ENCODE measurements at places on chromosomes 6 and 20.
A peak's percentile ranks its signal among the peaks of the same experiment; 100 is the strongest.

- peak; percentile 80 for DNase-seq
These were observed at the start of gene HLA-DQB1 for GRCh38 chr6:32666420-32667300. Gene HLA-DQB1, minus strand, starts transcription at chr6:32666657. Its CDS starts 50 bp downstream, at chr6:32666607.

GRCh38 chr6:162942866-162943265 lies 215.1 kb downstream of the PACRG start:
- DNase-seq: no peak

- DNase-seq: no peak
These were observed 4.7 kb downstream of the CDKN1A start for GRCh38 chr6:36683145-36683655.

DNA sequence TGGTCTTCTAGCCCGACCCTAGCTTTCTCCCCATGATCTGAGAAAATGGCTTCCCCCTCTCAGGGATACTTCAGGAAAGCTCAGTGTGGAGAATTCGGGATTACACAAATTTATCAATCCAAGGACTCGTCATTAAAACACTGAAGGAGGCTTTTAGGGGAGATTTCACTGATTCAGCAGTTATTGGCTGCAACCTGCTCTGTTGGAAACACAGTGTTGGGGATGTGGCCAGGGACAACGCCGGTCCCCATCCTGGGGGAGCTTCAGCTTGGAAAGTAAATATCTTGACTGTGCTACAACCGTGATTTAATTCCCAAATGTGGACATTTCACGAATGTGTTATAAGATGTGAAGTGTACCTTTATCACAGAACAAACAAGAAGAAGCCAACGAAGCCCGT lies 44.8 kb upstream of the ZNF831 start:
- DNase-seq: no peak

- peak; percentile 44 for DNase-seq
These were observed 49.8 kb upstream of the ENPP5 start for GRCh38 chr6:46220352-46221221.

GRCh38 chr20:8152183-8152582 lies 20.1 kb downstream of the PLCB1 start:
- peak; percentile 53 for DNase-seq

- no peak for DNase-seq
These were observed 3.8 kb downstream of the PTPRT start for GRCh38 chr20:43185901-43186300.

DNA sequence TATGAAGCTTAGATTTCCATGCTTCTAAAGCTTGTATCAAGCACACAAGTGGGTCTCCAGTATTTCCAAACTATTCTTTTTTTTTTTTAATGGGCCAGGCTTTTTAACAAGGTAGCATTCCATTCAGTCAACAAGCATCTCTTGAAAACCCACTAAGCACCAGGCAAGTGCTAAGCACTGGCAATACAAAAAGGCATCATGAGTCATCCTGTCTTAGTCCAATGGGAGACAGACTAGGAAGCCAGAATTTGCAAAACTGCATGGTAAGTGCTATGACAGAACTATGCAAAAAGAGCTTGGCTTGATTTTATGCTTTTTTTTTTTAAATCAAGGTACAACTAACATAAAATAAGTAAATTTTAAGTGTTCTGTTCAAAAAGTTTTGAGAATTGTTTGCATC lies 109.3 kb upstream of the DST start:
- DNase-seq: no peak

GRCh38 chr6:163739966-163740365 lies 325.4 kb downstream of the QKI start:
- DNase-seq: no peak

DNA sequence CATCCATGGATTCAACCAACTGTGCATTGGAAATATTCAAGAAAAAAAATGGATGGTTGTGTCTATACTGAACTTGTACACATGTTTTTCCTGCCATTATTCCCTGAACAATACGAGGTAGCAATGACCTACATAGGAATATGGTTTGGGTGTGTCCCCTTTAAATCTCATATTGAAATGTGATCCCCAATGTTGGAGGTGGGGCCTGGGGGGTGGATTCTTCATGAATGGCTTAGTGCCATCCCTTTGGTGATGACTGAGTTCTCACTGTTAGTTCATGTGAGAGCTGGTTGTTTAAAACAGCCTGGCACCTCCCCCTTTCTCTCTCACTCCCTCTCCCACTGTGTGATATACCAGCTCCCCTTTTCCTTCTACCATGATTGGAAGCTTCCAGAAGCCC lies 139.8 kb upstream of the BACH2 start:
- DNase-seq: no peak

DNA sequence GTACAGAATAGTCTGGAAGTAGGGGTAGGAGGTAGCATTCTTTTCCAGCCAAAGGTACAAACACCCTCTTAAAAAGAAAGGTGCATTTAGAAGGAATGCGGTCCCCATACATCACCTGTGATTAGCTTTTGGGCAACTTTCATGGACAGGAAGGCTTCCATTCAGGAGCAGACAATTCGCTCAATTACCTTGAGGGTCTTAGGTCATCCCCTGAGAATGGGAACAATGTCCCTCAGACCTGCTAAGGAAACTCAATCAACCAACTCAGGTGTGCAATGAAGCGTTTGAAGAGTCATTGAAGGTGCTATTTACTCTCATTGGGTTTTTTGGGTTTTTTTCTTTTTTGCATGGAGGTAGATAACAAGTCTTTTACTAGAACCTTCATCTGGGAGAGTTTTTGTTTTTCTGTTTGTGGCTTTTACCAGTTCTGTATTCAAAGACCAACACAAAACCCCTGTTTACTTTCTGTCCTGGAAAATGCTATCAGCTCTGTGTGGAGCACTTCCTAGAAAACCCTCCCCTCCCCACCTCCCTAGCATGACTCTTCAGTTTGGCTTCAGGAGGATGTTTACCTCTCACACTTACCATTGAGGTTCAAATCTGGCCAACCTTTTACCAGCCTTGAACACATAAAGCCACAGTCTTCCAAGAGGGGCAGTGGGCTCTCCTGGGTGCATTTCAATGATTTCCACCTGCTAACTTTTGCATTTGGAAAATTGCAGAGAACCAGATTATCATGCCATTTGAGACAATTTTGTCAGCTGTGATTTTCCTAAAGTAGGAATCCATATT lies 271.2 kb upstream of the PRDM1 start:
- DNase-seq: peak; percentile 30

GRCh38 chr6:150767161-150767560 lies 98.3 kb upstream of the MTHFD1L start:
- no peak for DNase-seq

DNA sequence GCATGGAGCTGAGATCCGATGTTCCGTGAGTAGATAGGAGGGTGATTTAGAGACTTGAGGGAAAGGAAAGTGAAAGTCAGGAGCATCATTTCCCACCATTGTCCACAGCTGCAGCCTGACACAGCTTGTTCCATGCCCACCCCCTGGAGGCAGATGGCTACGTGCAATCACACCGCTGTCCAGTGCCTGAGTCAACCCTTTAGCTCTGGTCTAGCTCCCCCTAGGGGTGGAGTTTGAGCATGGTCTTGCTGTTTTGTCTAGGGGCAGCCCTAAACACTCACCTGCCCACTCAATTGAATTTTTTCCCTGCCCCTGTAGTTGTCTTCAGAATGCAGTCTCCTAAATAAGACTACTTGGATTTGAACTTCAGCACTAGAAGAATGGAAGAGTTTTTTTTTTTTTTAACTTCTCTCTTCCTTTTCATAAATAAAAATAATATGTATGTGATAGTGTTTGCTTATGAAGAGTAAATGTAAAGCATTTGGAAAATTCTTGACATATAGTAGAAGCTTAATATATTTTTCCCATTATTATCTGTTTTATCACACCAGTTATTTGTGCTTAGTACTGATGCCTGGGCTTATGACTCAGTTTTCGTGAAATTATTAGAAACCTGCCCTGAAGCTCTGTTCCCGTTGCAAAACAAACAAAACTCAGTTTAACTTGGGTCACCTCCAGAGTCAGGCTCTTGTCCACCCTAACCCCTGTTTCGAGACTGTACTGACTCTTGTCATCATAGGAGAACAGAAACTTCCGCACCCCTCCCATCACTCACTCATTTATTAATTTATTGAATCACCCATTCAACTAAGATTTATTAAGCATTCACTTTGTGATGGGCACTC lies 814.8 kb downstream of the MAFB start:
- DNase-seq: peak; percentile 81

- DNase-seq: no peak
These were observed 20.6 kb downstream of the PHACTR2 start for GRCh38 chr6:143698329-143698728.

GRCh38 chr6:119158057-119158848 lies 79.8 kb upstream of the FAM184A start:
- no peak for DNase-seq

- DNase-seq: no peak
These were observed 585.3 kb upstream of the ARID1B start for GRCh38 chr6:156191895-156192294.

DNA sequence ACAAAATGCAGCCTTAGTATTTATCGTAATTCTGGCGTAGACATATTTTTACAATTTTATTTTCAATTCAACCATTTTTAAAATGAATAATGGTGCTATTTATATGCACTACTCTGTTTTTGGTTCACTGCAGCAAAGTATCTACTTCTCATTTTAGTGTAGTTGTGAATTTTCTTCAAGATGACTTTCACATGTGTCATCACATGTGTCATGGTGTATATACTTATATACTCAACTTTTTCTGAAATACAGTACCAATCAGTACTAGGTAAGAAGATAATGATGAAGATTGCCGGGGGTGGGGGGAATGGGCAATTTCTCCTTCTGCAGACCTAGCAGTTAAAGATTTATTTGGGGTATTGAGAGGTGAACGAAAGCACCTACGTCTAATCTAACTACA lies 634.5 kb downstream of the PHF3 start:
- no peak for DNase-seq

DNA sequence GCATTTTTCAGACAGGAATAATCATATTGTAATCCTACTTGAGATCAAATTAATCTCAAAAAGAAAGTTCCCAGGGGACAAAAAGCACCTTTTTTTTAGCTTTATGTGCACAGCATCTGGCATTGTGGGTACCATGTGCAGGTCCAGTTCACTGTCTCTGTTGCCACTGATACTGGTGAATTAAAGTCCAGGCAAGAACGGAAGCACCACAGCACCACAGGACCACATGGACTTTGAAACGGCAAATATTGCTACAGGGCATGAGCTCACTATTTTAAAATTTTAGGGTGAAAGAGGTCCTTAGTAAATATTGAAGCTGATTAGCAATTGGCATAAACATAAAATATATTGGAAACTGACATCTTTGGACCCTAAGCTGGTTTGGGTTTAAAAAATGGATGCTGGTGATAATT lies 709.0 kb downstream of the EPM2A start:
- DNase-seq: no peak

DNA sequence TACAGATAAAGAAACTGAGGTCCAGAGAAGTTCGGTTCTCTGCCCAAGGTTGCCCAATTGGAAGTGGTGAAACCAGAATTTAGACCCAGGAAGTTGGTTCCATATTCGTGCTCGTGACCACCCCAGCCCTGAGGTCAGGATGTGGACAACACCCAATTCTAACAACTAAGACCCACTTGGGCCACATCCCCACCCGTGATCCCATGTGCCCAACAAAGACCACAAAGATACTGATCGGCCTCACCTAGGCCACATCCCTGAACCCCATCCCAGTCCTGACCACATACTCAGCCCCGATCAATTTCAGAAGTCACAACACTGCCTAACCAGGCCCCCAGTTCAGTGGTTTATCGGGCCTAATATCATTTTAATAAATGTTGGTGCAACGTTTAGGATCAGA lies 138.4 kb downstream of the PREX1 start:
- no peak for DNase-seq

- DNase-seq: no peak
These were observed 126.5 kb downstream of the PACRG start for GRCh38 chr6:162854228-162854627.

DNA sequence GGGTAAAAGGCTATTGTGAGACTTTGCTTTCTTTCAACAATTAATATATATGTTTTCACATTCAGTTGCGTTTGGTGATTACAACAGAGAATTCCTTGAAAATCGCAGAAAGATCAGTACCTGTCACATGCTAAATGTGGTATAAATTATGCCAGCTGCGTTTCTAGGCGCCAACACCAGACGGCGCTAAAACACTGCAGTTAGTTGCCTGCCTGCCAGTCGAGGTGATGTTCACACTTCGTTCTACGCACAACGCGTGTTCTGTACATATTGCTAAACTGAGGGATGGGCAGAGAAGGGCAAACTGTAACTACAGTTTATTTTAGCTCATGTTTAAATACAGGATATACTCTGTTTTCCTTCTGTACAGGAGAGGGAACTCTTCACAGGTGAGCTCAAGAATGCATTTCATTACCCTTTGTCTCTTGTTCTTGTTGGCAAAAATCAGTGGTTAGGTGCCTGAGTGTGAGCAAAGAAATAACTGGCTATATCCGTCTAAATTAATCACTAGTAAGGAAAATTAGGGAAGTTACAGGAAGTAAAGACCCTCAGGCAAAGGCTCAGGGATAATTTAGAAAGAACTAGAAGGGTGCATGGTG lies 100.1 kb upstream of the RGS17 start:
- DNase-seq: peak; percentile 71

DNA sequence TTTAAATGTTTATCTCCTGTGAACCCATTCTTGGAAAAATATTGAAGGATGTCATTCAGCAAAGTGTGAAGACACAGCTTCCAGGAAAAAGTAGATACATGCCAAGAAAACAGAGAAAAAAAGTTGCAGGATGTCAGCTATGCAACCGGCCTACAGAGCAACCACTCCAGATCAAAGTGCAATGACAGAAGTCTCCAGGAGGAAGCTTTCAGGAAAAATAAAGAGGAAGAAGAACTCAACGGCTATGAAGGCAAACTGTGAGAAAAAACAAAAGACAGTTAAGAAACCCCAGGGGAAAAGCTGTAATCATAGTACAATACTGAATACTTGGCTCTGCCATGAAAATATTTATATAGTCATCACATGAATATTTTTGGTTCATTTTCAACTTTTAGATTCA lies 30.6 kb downstream of the REPS1 start:
- DNase-seq: peak; percentile 23

Measured in hematopoietic multipotent progenitor cell treated with erythropoietin and hydrocortisone succinate and interleukin-3 and kit ligand, for 4 days (in vitro differentiated cells).